ENCODE measurements at places on chromosomes 11 and 22.

DNA sequence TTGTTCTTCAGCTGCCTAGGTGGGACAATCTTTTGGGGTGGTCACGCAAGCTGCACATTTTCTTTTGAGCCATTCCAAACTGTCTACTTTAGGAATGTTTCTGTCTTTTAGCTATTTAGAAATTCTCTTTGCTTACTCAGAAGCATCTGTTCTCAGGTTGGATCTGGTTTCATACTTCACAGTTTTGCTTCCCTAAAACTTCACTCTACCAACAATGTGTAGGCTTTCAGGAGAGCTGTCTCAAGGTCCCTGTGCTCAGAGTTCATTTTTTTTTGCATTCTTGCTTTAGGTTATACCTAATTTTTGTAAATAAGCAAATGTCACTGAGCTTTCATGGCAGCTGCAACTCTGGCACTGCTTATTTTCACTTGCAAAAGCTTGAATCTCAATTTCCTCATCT is 36.7 kb downstream of the CCDC90B start:
- no peaks in the 10 kb centered on the region for H3K27me3 ChIP-seq
- no peaks in the 10 kb centered on the region for H3K36me3 ChIP-seq
- no peak overlapping the region for H3K4me3 ChIP-seq

- no peak overlapping the region for H3K27ac ChIP-seq
- DNase-seq = no peak
- no peaks in the 10 kb centered on the region for H3K27me3 ChIP-seq
- H3K4me1 ChIP-seq = peaks cover 12% of the 10 kb centered on the region
- H3K36me3 ChIP-seq = peaks cover 2% of the 10 kb centered on the region
- no peak overlapping the region for H3K4me3 ChIP-seq
These were observed 54.0 kb downstream of the AHNAK start for GRCh38 chr11:62492586-62492985.

GRCh38 chr11:110835106-110835505 is 122.9 kb upstream of the ARHGAP20 start:
- H3K27me3 ChIP-seq = peaks cover 53% of the 10 kb centered on the region
- no peaks in the 10 kb centered on the region for H3K36me3 ChIP-seq
- no peak overlapping the region for H3K4me3 ChIP-seq
- H3K27ac ChIP-seq = no peak overlapping the region
- peaks cover 7% of the 10 kb centered on the region for H3K4me1 ChIP-seq
- no peak for DNase-seq

GRCh38 chr11:113270080-113270479 is 44.3 kb upstream of the TTC12 start:
- DNase-seq = no peak
- H3K27ac ChIP-seq = no peak overlapping the region
- H3K4me1 ChIP-seq = no peaks in the 10 kb centered on the region
- H3K4me3 ChIP-seq = no peak overlapping the region
- peaks cover 5% of the 10 kb centered on the region for H3K27me3 ChIP-seq

GRCh38 chr11:680970-681369 is 14.1 kb downstream of the DEAF1 start:
- H3K4me1 ChIP-seq = no peaks in the 10 kb centered on the region
- no peak for DNase-seq
- H3K4me3 ChIP-seq = no peak overlapping the region

DNA sequence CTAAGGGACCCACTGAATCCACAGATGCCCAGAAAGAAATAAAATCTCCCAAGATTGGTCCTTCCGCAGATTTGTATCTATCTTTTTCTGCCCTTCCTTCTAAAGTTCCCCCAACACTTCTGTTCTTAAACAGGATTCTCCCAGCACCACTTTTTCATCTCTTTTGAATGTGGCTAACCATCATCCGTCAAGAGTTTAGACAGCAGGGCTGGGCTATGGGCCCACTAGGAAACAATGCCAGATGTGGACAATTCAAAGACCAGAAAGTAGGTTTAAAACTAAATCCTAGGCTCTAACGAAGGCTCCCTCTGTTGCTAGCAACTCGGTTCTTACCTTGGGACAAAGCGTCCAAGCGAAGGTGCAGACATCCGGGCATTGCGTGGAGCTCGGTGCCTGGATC is 100.0 kb downstream of the AMBRA1 start:
- H3K4me1 ChIP-seq = peaks cover 9% of the 10 kb centered on the region
- H3K36me3 ChIP-seq = peaks cover 38% of the 10 kb centered on the region
- no peak overlapping the region for H3K27ac ChIP-seq

DNA sequence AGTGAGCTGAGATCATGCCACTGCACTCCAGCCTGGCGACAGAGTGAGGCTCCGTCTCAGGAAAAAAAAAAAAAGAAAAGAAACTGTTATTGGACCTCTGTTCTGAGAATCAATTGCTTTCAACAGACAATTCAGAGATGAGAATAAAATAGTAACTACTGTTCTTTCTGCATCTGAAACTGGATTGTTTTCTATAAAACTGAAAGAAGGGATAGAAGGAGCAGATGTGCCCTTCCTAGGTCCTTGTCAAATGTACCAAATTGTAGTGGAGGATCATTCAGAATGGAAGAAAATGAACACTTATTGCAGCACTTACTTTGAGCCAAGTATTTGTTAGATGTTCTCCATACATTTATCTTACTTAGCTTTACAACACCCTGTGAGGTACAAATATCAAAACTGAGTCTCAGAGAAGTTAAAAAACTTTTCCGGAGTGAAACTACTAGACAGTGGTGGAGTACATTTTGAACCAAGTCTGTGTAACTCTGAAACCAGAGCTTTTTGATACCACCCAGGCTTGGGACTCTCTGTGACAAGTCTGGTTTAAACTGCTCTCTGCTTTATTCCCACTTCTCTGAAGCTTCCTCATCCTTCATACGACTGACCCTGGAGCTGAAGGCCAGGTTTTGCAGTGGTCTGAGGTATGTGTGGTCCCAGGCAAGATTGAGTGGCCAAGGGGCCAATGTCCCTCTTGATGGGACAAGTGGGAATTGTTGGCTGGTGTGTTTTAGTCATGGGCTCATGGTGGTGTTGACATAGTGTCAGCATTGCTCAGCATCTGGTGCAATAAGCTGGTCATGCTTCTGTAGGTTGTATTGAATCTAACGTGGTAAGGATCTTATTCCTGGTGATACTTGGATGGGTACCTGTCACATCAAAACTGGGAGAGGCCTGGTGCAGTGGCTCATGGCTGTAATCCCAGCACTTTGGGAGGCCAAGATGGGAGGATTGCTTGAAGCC is 48.2 kb upstream of the CCDC134 start:
- no peaks in the 10 kb centered on the region for H3K4me1 ChIP-seq
- no peak for DNase-seq
- H3K36me3 ChIP-seq = no peaks in the 10 kb centered on the region
- no peak overlapping the region for H3K27ac ChIP-seq
- H3K27me3 ChIP-seq = peaks cover 19% of the 10 kb centered on the region
- no peak overlapping the region for H3K4me3 ChIP-seq

DNA sequence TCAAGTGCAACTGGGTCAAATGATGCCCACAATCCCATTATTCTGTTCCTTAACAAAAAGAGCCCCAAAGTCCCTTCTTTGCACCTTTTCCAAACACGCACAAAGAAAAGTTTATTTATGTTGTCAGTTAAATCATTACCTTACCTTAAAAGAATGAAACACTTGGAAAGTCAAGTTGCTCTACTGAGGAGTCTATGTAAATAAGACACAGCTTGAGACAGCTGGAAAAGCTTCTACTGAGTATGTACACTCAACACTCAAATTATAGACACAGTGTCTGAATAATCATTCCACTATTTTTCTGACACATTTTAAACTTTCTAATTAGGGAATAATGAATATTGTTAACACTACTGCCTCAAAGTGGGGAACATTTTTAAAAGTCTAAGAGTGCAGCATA is 21.6 kb upstream of the PHLDA2 start:
- DNase-seq = no peak
- peaks cover 6% of the 10 kb centered on the region for H3K4me1 ChIP-seq
- no peak overlapping the region for H3K27ac ChIP-seq

- H3K4me1 ChIP-seq = peaks cover 17% of the 10 kb centered on the region
- H3K27me3 ChIP-seq = peaks cover 31% of the 10 kb centered on the region
- H3K4me3 ChIP-seq = no peak overlapping the region
- DNase-seq = no peak
- H3K27ac ChIP-seq = no peak overlapping the region
These were observed 56.4 kb upstream of the RTL6 start for GRCh38 chr22:44554411-44554810.

- H3K36me3 ChIP-seq = no peaks in the 10 kb centered on the region
- no peak for DNase-seq
- H3K4me3 ChIP-seq = no peak overlapping the region
- no peak overlapping the region for H3K27ac ChIP-seq
- no peaks in the 10 kb centered on the region for H3K27me3 ChIP-seq
- H3K4me1 ChIP-seq = peaks cover 11% of the 10 kb centered on the region
These were observed 412.5 kb upstream of the DDI1 start for GRCh38 chr11:103623933-103624332.

DNA sequence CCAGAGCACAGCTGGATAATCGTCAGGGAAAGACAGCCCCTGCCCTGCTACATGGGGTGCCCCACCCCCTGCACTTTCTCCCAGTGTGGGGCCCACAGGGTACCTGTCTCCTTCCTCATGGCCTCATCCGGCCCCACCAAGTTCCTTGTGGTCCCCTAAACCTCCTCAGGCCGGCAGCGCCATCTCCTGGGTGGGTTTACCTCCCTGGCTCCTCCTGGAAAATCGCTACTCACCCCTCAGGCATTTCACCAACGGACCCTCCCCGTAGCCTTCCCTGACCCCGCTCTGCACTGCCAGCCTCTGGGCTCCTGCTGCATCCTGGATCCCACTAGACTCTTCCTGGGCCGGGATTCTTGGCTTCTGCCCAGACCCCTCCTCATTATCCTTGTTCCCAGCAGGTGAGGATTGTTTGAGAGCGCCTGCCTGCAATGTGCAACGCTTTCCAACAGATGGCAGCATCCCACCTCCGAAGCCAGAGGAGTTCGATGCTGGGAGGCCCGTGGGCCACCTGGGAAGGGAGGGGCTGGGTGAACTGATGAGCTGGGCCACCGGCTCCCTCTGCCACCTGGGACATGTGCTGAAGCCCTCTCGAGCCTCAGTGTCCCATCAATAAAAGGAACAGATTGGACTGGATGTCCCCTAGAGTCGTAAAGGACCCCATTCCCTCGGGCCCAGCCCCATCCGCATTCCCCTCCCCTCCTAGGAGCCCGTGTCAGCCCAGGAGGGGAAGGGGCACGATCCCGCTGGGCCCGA is 44.2 kb upstream of the TTLL12 start:
- H3K27ac ChIP-seq = no peak overlapping the region
- peaks cover 7% of the 10 kb centered on the region for H3K36me3 ChIP-seq
- H3K4me3 ChIP-seq = no peak overlapping the region

DNA sequence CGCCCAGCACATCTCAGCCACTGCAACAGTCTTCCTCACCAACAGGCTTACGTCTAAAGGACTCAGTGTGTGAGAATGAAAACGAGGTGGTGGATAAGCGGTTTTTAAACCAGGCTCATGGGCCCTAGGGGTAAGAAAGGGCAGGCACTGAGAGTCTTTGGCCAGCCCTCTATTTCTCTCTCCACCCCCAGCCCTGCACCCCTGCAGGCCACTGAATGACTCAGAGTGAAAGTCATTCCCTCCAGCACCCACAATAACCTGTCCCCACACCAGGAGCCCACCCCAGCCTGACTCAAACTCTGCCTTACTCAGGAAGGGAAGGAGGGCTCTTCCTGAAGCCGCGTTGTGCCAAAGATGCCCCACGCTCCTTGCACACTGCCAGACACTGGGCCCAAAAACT is 72.0 kb downstream of the LARGE1 start:
- no peaks in the 10 kb centered on the region for H3K36me3 ChIP-seq
- H3K4me1 ChIP-seq = peaks cover 15% of the 10 kb centered on the region
- H3K27ac ChIP-seq = no peak overlapping the region

GRCh38 chr22:31400023-31400397 is 606 bp downstream of the DRG1 start:
- no peaks in the 10 kb centered on the region for H3K27me3 ChIP-seq
- peaks cover 48% of the 10 kb centered on the region for H3K36me3 ChIP-seq
- no peaks in the 10 kb centered on the region for H3K4me1 ChIP-seq
- H3K4me3 ChIP-seq = peak overlapping the region; percentile 84
- H3K27ac ChIP-seq = peak overlapping the region; percentile 94

- no peak for DNase-seq
- H3K27ac ChIP-seq = peak overlapping the region; percentile 47
- no peak overlapping the region for H3K4me3 ChIP-seq
- peaks cover 15% of the 10 kb centered on the region for H3K36me3 ChIP-seq
- H3K4me1 ChIP-seq = peaks cover 5% of the 10 kb centered on the region
These were observed 30.9 kb downstream of the ZFTA start for GRCh38 chr11:63737718-63738117.

DNA sequence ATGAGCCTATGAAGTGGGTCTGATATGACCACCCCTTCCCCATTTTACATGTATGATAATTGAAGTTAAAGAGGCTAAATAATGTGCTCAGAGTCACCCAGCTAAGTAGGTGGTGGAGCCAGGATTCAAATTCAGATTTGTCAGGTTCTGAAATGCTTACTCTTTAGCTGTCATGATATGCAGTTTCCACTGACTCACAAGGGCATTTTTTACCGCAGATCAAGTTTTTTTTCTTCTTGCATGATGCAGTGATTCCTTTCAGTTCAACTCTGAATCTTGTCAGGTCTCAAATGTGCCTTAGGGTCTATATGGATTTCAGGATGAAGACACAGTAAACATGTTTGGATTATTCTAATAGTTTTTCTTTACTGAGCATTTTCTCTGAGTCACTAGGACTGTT is 12.6 kb upstream of the TRIM44 start:
- no peak overlapping the region for H3K27ac ChIP-seq
- H3K27me3 ChIP-seq = no peaks in the 10 kb centered on the region
- DNase-seq = no peak
- H3K4me1 ChIP-seq = peaks cover 9% of the 10 kb centered on the region
- no peaks in the 10 kb centered on the region for H3K36me3 ChIP-seq
- no peak overlapping the region for H3K4me3 ChIP-seq

GRCh38 chr11:12089473-12089872 is 20.9 kb upstream of the MICAL2 start:
- H3K4me1 ChIP-seq = peaks cover 45% of the 10 kb centered on the region
- H3K27me3 ChIP-seq = no peaks in the 10 kb centered on the region
- H3K27ac ChIP-seq = peak overlapping the region; percentile 79
- DNase-seq = no peak
- no peaks in the 10 kb centered on the region for H3K36me3 ChIP-seq

GRCh38 chr11:108224366-108224765 is 1.5 kb downstream of the ATM start:
- H3K36me3 ChIP-seq = peaks cover 30% of the 10 kb centered on the region
- no peak for DNase-seq
- H3K27ac ChIP-seq = no peak overlapping the region
- no peak overlapping the region for H3K4me3 ChIP-seq

GRCh38 chr11:72712168-72712751 is 38.0 kb upstream of the PDE2A start:
- no peak for DNase-seq
- no peak overlapping the region for H3K27ac ChIP-seq
- H3K36me3 ChIP-seq = peaks cover 75% of the 10 kb centered on the region
- H3K4me1 ChIP-seq = peaks cover 4% of the 10 kb centered on the region

GRCh38 chr11:117186431-117186761 is 7.9 kb downstream of the SIDT2 start:
- H3K27me3 ChIP-seq = no peaks in the 10 kb centered on the region
- H3K36me3 ChIP-seq = peaks cover 33% of the 10 kb centered on the region
- H3K4me3 ChIP-seq = no peak overlapping the region
- H3K4me1 ChIP-seq = no peaks in the 10 kb centered on the region
- H3K27ac ChIP-seq = no peak overlapping the region
- DNase-seq = no peak

Data from MCF 10A (cell line).